ENCODE measurements at places on chromosomes 16 and 17. TPM values are rescaled to one million over a fixed set of nuclear protein-coding genes. Genes with fewer than 3 reads are reported as not detected.

DNA sequence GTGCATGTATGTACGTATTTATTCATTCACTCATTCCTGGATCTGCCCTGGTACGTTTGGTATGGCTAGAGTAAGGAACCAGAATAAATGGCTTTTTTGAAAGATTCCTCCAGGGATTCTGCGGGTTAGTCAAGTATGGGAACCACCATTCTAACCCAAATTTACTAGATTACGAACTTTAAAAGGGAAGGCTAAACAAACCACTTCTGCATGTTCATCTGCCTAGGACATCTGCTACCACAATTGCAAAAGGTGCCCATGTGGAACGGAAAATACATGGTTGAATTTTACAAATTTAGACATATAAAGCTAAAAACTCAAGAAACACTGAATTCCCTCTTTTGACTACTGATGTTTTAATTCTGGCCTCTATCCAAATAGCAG, 22.1 kb downstream of the CYTH1 start:
- H3K27me3 ChIP-seq, result no peaks in the 10 kb centered on the region
- no peak for DNase-seq
- H3K36me3 ChIP-seq, result no peaks in the 10 kb centered on the region
- no peak overlapping the region for H3K4me3 ChIP-seq

PPP1R27 gene
- 0.93 TPM for total RNA-seq

SLC5A10 gene
- total RNA-seq, result 0.19 TPM

- H3K36me3 ChIP-seq, result no peaks in the 10 kb centered on the region
- no peak overlapping the region for H3K4me3 ChIP-seq
- no peak overlapping the region for H3K27ac ChIP-seq
- no peaks in the 10 kb centered on the region for H3K4me1 ChIP-seq
- DNase-seq, result no peak
Measured at GRCh38 chr16:61836804-61837393, 199.3 kb downstream of the CDH8 start.

RNF112 gene
- total RNA-seq, result not detected

SLC16A5 gene
- 33.8 TPM for total RNA-seq

GRCh38 chr17:58421711-58422110, 4.4 kb upstream of the RNF43 start:
- peaks cover 9% of the 10 kb centered on the region for H3K4me1 ChIP-seq
- no peak for DNase-seq
- no peaks in the 10 kb centered on the region for H3K27me3 ChIP-seq
- H3K36me3 ChIP-seq, result no peaks in the 10 kb centered on the region
- H3K27ac ChIP-seq, result no peak overlapping the region

TBC1D26 gene
- total RNA-seq, result not detected

GRCh38 chr16:27859020-27859419, 204.5 kb downstream of the GSG1L start:
- no peak overlapping the region for H3K27ac ChIP-seq
- DNase-seq, result no peak
- no peaks in the 10 kb centered on the region for H3K36me3 ChIP-seq
- H3K4me3 ChIP-seq, result no peak overlapping the region
- no peaks in the 10 kb centered on the region for H3K4me1 ChIP-seq

DNA sequence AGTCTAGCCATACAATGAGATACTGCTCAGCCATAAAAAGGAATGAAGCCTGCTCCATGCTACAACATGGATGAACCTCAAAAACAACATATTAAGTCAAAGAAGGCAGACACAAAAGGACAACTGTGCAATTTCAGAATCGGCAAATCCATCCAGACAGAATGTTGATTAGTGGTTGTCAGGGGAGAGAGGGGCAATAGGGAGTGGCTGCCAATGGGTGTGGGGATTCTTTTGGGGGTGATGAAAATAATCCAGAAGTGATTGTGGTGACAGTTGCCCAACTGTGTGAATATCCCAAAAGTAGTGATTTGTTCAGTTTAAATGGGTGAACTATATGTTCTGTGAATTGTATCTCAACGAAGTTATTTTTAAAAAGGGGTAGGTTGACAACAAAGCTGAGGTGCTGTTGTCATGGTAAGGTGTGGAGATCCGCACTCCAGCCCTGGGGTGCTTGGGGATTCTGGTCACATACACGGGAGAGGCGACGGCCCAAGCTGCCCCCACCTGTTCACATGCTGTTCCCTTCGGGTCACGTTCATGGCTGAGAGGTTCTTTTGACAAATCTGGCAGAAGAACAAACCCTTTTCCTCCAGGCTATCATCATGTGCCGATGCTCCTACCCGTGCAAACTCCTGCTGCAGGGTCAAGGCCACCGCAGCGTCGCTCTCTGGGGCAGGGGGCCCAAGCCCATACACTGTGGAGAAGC, 9.6 kb downstream of the SLX4 start:
- DNase-seq, result no peak
- no peaks in the 10 kb centered on the region for H3K36me3 ChIP-seq
- H3K27ac ChIP-seq, result no peak overlapping the region
- no peaks in the 10 kb centered on the region for H3K4me1 ChIP-seq
- no peak overlapping the region for H3K4me3 ChIP-seq

CACNG3 gene
- total RNA-seq, result not detected

NACA2 gene
- not detected for total RNA-seq

GRCh38 chr17:32609085-32609484, 122.3 kb downstream of the CDK5R1 start:
- H3K4me1 ChIP-seq, result no peaks in the 10 kb centered on the region
- no peaks in the 10 kb centered on the region for H3K36me3 ChIP-seq
- H3K27ac ChIP-seq, result no peak overlapping the region
- no peak for DNase-seq
- H3K4me3 ChIP-seq, result no peak overlapping the region

- DNase-seq, result peak; percentile 78
- H3K27me3 ChIP-seq, result no peaks in the 10 kb centered on the region
- peak overlapping the region; percentile 88 for H3K27ac ChIP-seq
- peaks cover 79% of the 10 kb centered on the region for H3K4me1 ChIP-seq
- H3K36me3 ChIP-seq, result peaks cover 13% of the 10 kb centered on the region
- H3K4me3 ChIP-seq, result no peak overlapping the region
Measured at GRCh38 chr17:50692448-50693035, 15.2 kb downstream of the ANKRD40 start.

DNA sequence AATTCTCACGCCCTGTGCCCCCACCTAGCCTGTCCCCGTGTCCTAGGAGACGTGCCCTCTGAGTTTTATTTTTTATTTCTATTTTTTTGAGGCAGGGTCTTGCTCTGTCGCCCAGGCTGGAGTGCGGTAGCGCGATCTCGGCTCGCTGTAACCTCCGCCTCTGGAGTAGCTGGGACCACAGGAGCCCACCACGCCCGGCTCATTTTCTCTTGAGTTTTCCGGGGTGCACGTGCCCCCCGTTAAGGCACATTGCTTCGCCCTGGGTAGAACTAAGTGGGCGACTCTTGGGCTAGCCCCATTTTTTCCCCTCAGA, 655 bp upstream of the KLHDC4 start:
- peaks cover 2% of the 10 kb centered on the region for H3K36me3 ChIP-seq
- H3K27ac ChIP-seq, result peak overlapping the region; percentile 99
- DNase-seq, result no peak

KRT39 gene
- total RNA-seq, result not detected
